ENCODE measurements at places on chromosomes 1 and 21. TPM values are rescaled to one million over a fixed set of nuclear protein-coding genes. Genes with fewer than 3 reads are reported as not detected.

Gene MTARC1
- polyA plus RNA-seq = not detected

Gene RHD
- 0.19 TPM for polyA plus RNA-seq

Gene ETV3L
- polyA plus RNA-seq = not detected

Gene CCDC181
- polyA plus RNA-seq = not detected

Gene PLA2G2C
- not detected for polyA plus RNA-seq

Gene CELA3B
- not detected for polyA plus RNA-seq

Gene GPR25
- polyA plus RNA-seq = 14.8 TPM

Gene REG4
- polyA plus RNA-seq = not detected

Gene SEC16B
- polyA plus RNA-seq = not detected

Gene OR2G6
- polyA plus RNA-seq = not detected

Gene TNFRSF9
- 21.9 TPM for polyA plus RNA-seq

Gene ADAMTS5
- polyA plus RNA-seq = not detected

Gene FCAMR
- polyA plus RNA-seq = not detected

Gene SPOCD1
- polyA plus RNA-seq = 2.5 TPM

Gene GJA9
- polyA plus RNA-seq = not detected

Gene CD1E
- not detected for polyA plus RNA-seq

Gene AMY2A
- not detected for polyA plus RNA-seq

Gene MNDA
- 8.8 TPM for polyA plus RNA-seq

Gene VN1R5
- polyA plus RNA-seq = not detected

Gene ATP1A2
- polyA plus RNA-seq = not detected

Gene FLG2
- polyA plus RNA-seq = not detected

Gene FAM89A
- 9.5 TPM for polyA plus RNA-seq

Gene CSF1
- 0.65 TPM for polyA plus RNA-seq

Gene RIMKLA
- 0.34 TPM for polyA plus RNA-seq

Gene FCRL4
- polyA plus RNA-seq = not detected

Gene PSMB2
- polyA plus RNA-seq = 108 TPM

Gene MPL
- polyA plus RNA-seq = not detected

Gene VCAM1
- not detected for polyA plus RNA-seq
